ENCODE measurements at places on chromosomes 12 and 14. TPM values are rescaled to one million over a fixed set of nuclear protein-coding genes. Genes with fewer than 3 reads are reported as not detected.

- peak; percentile 59 for DNase-seq
These were observed 193.3 kb downstream of the ANO4 start for GRCh38 chr12:100987552-100988521.

DNA sequence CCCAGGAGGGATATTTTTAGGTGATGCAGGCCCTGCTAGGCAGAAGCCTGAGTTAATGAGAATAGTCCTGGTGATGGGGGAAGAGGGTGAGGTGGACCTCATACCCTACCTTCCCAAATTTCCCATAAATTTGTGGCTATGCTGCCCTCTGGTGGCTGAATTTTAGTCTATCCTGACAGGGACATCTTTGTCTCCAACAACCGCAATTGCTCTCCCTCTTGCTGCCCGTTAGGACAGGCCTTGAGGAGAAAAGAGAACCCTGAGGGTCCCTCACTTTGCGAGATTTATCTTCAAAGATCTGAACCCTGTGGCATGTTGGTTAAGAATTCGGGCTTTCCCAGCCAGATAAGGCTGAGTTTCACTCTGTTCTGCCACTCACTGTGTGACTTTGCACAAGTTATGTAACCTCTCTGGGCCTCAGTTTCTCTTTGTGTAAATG, 9.8 kb upstream of the ZNF385A start:
- DNase-seq: peak; percentile 88

DNA sequence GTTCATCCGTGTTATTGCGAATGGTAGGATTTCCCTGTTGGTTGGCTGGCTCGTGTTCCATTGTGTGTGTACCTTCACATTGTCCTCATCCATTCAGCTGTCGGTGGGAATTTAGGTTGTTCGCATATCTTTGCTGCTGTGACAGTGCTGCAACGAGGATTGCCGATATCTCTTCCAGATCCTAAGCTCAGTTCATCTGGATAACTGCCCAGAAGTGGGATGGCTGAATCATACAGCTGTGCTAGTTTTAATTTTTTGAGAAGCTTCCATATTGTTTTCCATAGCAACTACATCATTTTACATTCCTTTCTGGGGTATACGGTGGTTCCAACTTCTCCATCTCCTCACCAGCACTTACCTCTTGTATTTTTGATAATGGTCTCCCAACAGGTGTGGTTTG, 292.8 kb upstream of the SFSWAP start:
- no peak for DNase-seq

GRCh38 chr12:122206111-122206881, 2.8 kb downstream of the B3GNT4 start:
- DNase-seq: peak; percentile 64

- peak; percentile 6 for DNase-seq
These were observed 360.5 kb downstream of the FUT8 start for GRCh38 chr14:65772921-65773574.

- DNase-seq: no peak
These were observed 17.1 kb downstream of the NUBPL start for GRCh38 chr14:31578266-31578665.

- peak; percentile 97 for DNase-seq
These were observed 1.1 kb upstream of the NFATC4 start for GRCh38 chr14:24366721-24367513.

GRCh38 chr12:42296503-42297109, 29.3 kb downstream of the ZCRB1 start:
- DNase-seq: no peak

- no peak for DNase-seq
These were observed 56.7 kb upstream of the HSPB8 start for GRCh38 chr12:119122047-119122446.

DNA sequence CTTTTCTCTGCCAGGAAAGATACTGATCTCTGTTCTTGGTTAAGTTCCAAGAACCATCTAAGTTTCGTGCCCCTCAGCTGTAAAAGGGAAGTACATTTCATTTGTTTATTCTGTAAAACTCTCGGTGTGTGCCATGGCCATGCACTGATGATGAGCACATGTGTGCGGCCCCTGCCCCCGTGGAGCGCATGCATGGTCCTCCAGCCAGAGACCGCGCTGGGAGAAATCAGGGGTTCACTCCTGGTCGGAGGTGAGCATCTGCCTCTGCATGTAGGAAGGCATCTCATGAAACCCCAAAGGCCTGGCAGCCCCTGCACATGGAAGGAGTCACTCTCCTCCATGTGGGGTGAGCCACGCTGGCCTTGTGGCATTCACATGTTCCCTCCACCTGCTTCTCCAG, 102.5 kb upstream of the RTL1 start:
- DNase-seq: no peak

- no peak for DNase-seq
These were observed 45.3 kb upstream of the MTERF2 start for GRCh38 chr12:107032266-107032665.

GRCh38 chr14:65414961-65415589, 2.5 kb downstream of the FUT8 start:
- DNase-seq: peak; percentile 22

GRCh38 chr12:56634837-56635791, 5.0 kb upstream of the BAZ2A start:
- DNase-seq: peak; percentile 98

DNA sequence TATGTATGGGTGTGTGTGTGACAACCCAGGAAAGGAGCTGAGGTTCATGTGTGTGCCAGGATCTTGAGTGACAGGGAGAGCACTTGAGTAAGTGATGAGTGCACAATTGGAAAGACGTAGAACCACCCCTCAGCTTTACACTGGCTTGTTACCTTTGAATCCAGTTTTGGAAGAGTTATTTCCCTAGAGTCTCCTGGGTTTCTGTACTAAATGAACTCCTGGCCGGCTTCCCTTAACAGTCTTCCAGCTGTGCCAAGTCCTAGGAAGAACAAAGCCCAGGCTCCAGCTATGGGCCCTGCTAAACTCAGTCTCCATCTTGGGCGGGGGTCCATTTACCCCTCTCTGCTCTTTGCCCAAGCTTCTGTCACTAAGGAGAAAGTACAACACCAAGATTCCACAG, 19.7 kb upstream of the NR1H4 start:
- DNase-seq: no peak

DNA sequence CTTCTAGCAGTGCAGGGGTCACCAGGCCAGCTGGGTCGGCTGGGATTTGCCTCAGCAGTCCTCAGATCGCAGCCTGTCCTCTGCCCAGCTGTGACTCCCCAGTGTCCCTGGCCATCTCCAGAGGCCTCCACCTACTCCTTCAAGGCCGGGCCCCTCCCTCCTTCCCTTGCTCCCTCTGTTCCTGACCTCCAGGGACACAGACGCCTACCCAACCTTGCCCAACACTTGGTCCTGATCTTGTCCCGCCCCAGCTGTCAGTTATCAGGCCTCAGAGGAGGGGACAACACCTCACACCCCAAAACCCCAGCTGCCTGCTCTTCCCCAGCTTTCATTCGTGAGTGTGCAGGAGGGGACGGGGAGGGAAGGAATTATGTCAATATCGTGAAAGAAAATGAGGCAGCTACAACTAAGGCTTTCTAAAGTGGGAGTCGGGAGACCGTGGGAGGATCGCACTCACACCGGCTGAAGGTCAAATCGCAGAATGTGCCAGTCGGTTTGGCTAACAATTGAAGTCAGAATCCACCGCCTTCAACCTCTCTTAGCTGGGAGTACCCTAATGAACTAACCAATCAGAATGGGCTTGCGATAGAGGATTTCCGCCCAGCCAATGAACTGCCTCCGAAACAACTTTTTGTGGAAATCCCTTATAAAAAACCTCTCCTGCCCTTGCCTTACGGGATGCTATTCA, 9.4 kb upstream of the PLBD2 start:
- no peak for DNase-seq

DNA sequence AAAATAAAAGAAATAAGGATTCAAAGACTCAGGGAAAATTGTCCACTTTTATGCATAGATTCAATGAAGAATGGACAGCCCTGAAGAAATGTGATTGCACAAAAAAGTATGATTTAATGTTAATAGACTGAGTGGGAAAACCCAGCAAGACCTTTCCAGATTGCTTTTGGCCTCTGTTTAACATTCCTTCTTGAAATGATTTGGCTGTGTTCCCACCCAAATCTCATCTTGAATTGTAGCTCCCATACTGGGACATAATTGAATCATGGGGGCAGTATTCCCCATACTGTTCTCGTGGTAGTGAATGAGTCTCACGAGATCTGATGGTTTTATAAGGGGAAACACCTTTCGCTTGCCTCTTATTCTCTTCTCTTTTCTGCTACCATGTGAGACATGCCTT, 1316.9 kb upstream of the SEL1L start:
- no peak for DNase-seq

- DNase-seq: peak; percentile 89
These were observed 82.6 kb upstream of the TRAF3 start for GRCh38 chr14:102694530-102695166.

- no peak for DNase-seq
These were observed 35.0 kb downstream of the MMAB start for GRCh38 chr12:109538191-109538863.

- no peak for DNase-seq
These were observed 163.3 kb downstream of the TMTC3 start for GRCh38 chr12:88305254-88305890.

GRCh38 chr12:26830783-26831551, 2.0 kb downstream of the ITPR2 start:
- DNase-seq: no peak

GRCh38 chr14:73027546-73027945, 640 bp upstream of the ZFYVE1 start:
- no peak for DNase-seq

PTPRQ gene
- 5.4 TPM for total RNA-seq

RFLNA gene
- total RNA-seq: 15.9 TPM

SLC38A4 gene
- 1.2 TPM for total RNA-seq

WBP11 gene
- total RNA-seq: 10.3 TPM

MGAT4C gene
- total RNA-seq: under 0.01 TPM

SCNN1A gene
- 0.36 TPM for total RNA-seq
